ENCODE measurements at places on chromosomes 12 and 14. TPM values are rescaled to one million over a fixed set of nuclear protein-coding genes. Genes with fewer than 3 reads are reported as not detected.

DNA sequence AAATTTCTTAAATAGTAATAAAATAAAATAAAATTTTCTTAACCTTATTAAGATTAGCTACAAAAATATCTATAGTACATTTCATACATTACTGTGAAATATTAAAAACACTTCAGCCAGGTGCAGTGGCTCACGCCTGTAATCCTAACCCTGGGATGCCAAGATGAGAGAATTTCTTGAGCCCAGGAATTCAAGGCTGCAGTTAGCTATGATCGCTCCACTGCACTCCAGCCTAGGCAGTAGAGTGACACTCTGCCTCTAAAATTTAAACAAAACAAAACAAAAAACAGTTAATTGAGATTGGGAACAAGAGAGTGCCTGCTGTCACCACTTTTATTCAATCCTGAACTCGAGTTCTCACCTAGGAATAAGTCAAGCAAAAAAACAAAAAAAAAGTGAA, 95.0 kb upstream of the CPNE8 start:
- no peak for DNase-seq

GRCh38 chr14:100684154-100684553, 42.5 kb upstream of the DLK1 start:
- DNase-seq = no peak

GRCh38 chr12:27332407-27332713, 276 bp upstream of the BMAL2 start:
- DNase-seq = no peak

GRCh38 chr14:51369814-51370213, 129.8 kb downstream of the TMX1 start:
- no peak for DNase-seq

Gene TMEM260
- 30.6 TPM for polyA plus RNA-seq

Gene PPM1H
- polyA plus RNA-seq = 31.2 TPM

All from right renal cortex interstitium (tissue), 3 donors.